ENCODE measurements at places on chromosomes 12 and 14. TPM values are rescaled to one million over a fixed set of nuclear protein-coding genes. Genes with fewer than 3 reads are reported as not detected.

- no peak for DNase-seq
These were observed 44.8 kb downstream of the FOXN4 start for GRCh38 chr12:109264095-109264942.

GRCh38 chr12:71942259-71942658, 3.6 kb downstream of the TPH2 start:
- no peak for DNase-seq

GRCh38 chr12:70268972-70269371, 25.7 kb downstream of the CNOT2 start:
- no peak for DNase-seq

- no peak for DNase-seq
These were observed 40.6 kb downstream of the C12orf42 start for GRCh38 chr12:103455020-103455763.

GRCh38 chr14:74109369-74109768, 24.6 kb downstream of the LIN52 start:
- DNase-seq = no peak

DNA sequence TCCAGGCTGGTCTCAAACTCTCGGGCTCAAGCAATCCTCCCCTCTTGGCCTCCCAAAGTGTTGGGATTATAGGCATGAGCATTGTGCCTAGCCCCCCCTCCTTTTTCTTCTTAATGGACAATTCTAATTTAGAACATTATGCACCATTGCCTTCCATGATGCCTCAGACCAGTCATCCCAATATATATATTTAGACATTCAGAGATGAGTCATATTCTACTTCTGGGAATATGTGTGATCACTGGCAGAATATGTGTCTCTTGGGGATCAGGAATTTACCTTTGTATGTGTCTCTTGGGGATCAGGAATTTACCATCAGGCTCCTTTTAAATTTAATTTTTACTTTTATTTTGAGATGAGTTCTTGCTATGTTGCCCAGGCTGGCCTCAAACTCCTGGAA, 7.5 kb upstream of the CCDC177 start:
- DNase-seq = no peak

GRCh38 chr12:53956251-53956887, 1.7 kb downstream of the HOXC12 start:
- no peak for DNase-seq

- no peak for DNase-seq
These were observed 13.1 kb upstream of the KERA start for GRCh38 chr12:91070936-91071335.

- no peak for DNase-seq
These were observed 21.2 kb upstream of the DLGAP5 start for GRCh38 chr14:55212634-55213033.

DNA sequence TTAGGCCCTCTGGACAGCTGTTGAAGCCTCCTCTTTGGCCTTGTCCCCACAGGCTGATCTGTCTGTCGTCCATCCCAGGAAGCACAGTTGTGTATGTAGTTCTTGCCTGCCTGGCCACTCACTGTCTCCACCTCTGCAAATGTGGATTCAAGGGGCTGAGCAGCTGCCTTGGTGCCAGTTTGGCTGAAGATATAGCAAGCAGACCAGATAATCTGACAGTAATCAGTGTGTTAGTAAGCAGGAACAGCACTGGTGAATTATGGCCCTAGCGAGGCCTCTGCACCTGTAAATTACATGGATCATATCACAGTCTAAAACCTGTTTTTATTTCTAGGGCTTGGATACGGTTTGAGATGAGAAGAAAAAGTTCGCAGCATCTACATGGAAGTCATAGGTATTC, 282.5 kb upstream of the NOS1 start:
- DNase-seq = no peak

DNA sequence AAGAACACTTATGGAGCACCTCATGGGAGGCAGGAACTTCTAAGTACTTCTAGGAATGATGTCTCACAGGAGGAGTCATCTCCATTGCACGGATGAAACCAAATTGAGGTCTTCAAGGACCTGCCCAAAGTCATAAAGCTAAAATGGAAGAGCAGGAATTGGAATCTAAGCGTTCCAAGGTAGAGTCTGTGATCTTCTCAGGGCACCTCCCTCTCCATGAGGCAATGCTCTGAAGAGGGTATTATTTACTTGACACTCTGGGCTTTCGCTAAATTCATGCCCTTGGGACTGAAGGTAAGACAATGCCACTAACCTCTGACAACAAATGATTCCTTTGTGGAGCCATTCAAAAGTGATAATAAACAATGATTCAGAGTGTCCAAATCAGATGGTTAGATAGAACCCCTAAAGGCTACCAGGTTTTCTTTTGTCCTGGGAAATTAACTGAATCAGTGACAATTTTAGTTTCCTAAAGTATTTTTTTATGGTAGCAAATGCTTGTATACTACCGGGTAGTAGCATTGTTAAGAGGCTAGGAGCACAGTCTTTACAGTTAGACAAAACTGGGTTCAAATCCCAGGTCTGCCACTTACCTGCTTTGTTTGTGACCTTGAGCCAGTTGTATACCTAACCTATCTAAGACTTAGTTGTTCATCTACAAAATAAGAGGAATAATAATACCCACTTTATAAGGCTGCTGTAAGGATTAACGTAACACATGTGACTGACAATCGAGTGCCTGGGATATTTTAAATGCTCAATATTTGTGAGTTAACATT, 12.3 kb downstream of the HMGA2 start:
- DNase-seq = no peak

DNA sequence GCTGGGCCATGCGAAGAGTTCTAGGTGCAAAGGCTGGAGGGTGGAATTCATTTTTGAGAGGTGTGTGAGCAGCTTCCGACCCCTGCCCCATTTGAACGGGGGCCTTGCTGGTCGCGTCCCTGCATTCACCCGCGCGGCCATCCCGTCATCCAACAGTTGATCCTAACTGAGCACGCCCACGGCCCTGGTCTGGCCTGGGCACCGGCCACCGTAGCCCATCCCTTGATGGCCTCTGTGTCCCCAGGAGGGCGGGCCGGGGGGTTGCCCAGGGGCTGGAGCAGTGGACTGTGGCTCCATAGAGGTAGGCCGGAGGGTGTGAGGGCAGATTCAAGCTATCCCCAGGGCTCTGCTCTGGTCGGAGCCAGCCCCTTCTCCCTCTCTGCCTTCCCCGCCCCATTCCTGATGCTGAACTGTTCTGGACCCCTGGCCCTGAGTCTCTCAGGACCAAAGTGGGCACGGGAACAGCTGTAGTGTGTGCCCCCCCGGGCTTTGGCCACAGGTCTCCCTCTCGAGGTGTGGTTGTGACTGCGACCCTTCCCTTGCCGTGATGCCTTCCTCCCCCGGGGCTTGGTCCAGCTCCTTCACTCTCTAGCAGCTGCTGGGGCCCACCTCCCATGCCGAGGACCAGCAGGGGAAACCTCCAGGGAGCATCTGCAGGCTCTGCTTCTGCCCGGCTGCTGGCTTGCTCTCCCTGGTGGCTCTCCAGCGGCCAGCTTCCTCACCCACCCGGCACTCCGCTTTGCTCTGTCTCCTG, 9.1 kb downstream of the MEG3 start:
- DNase-seq = no peak

DNA sequence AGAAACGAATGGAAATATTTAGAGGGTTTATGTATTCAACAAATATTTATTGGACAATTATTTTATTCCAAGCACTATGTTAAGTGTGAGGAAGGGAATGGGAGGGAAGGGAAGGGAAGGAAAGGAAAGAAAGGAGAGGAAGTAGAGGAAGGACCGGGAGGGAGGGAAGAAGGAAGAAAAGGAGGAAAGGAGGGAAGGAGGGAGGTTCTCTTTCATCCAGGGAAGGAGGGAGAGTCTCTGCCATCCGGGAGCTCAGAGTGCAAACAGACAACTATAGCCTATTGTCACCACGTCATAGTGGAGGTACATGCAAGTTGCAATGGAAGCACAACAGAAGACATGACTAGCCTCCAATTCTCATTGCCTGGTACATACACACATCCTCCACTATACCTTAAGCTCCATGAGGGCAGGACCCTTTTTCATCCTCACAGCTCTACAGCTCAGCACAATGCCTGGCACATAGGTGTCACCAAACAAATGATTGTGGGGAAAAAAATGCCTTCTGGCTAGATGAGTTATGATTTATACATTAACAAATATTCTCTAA, 48.1 kb downstream of the DAD1 start:
- no peak for DNase-seq

GRCh38 chr12:118330421-118331018, 42.2 kb downstream of the TAOK3 start:
- DNase-seq = no peak

DNA sequence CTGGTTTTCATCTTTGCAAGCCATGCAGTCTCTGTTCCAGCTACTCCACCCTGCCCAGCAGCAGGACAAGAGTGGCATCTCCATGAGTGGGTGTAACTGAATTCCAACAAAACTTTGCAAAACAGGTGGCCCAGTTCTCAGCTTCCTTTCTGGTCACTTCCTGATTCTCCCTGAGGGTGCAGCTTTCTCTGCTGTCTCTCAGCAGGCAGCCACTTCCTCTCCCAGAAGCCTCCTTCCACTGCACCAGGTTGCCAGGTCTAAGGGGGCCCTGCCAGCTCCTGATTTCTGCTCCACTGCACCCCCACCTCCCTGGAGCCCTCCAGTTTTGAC, 341.0 kb upstream of the FKBP4 start:
- DNase-seq = no peak

Gene SALL2
- 12.1 TPM for total RNA-seq

Gene LGR5
- total RNA-seq = not detected

Gene CCDC177
- total RNA-seq = not detected

Gene CDCA3
- 85.0 TPM for total RNA-seq

Gene TSHR
- not detected for total RNA-seq

Gene PRR13
- 137 TPM for total RNA-seq

Gene LMNTD1
- total RNA-seq = not detected

Gene DENND5B
- 8.6 TPM for total RNA-seq

Gene RPL10L
- not detected for total RNA-seq

Gene TAS2R30
- total RNA-seq = 0.07 TPM

Gene PDE3A
- 1.6 TPM for total RNA-seq
